Glutamatergic neuron (in vitro differentiated cells): ENCODE measurements at places on chromosomes 1 and 21. TPM values are rescaled to one million over a fixed set of nuclear protein-coding genes. Genes with fewer than 3 reads are reported as not detected.
A peak's percentile ranks its signal among the peaks of the same experiment; 100 is the strongest.

ZNF683 gene
- total RNA-seq = not detected

FMO5 gene
- 0.25 TPM for total RNA-seq

KRTAP24-1 gene
- not detected for total RNA-seq

PRMT2 gene
- total RNA-seq = 124 TPM

- no peak for DNase-seq
Measured at GRCh38 chr1:115288591-115289198, 49.4 kb downstream of the NGF start.

GRCh38 chr1:52553362-52554266 is 722 bp upstream of the TUT4 start:
- DNase-seq = peak; percentile 94

DNA sequence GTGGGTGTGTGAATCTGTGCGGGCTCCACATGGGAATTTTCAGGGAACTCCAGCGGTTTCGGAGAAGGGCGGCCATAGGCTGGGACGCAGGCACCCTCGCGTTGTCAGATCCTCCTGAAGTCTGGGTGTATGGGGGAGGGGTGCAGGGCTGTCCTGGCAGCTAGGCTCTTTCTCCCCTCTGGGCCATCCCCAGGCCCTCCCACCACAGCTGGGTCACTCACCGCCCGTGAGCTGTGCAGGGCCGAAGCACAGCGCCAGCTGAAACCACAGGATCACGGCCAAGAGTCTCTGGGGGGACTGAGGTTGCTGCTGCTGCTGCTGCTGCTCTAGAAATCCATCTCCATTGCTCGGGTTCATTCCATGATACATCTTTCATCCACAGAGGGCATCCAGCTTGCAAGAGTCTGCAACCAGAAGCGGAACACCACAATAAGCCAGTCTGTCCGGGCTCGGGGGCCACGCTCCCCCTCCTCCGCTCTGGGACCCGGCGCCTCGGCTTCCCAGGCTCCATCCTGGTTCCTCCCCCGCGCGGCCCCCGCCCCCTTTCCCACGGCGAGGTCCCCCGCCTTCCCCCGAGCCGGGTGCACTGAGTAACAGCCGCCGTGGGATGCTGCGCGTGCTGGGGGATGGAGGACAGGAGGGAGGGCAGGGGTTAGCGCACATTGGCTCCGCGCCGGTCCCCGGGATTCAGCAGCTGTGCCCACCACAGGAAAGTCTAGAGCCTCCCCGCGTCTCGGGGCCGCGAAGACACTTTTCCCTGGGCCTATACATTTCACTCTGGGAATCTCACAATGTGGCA is 720 bp downstream of the SUSD4 start:
- DNase-seq = peak; percentile 67

DNA sequence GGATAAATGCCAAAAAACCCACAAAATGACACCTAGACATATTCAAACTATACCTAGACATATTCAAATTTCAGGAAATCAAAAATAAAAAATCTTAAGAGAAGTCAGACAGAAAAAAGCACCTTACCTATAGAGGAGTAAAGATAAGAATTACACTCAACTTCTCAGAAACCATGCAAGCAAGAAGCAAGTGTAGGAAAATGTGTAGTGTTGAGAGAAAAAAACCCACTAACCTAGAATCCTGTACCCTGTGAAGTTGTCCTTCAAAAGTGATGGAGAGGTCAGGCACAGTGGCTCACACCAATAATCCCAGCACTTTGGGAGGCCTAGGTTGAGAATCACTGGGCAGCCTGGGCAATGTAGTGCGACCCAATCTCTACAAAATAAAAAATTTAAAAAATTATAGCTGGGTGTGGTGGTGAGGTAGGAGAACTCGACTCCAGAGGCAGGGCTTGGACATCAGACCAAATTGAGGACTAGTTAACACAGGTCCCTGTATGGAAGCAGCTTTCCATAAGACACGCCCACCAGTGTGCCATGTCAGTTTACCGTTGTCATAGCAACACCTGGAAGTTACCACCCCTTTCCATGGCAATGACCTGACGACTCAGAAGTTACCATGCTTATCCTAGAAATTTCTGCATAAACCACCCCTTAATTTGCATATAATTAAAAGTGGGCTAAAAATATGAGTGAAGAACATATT is 20.7 kb downstream of the PDIK1L start:
- DNase-seq = no peak

- DNase-seq = no peak
Measured at GRCh38 chr1:223533708-223534107, 131.8 kb downstream of the CAPN8 start.

DNA sequence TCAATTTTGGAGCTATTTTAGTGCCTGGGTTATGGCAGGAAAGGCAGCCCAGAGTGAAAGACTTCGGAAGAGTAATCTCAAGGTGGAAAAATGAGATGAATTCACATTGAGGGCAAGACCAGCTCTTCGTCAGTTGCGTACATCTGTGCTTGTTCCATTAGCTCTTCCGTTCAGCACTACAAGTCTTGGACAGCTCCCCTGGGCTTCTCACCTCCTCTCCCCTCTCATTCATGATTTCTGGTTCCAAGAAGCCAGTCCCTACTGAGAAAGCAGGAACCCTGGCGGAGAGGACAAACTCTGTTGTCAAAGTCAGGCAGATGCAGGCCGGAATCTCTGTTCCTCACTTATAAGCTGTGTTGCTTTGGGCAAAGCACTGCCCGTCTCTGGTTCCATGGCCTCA is 76.5 kb downstream of the ACTL8 start:
- no peak for DNase-seq

GRCh38 chr1:7650801-7651200 is 120.3 kb upstream of the VAMP3 start:
- DNase-seq = no peak

DNA sequence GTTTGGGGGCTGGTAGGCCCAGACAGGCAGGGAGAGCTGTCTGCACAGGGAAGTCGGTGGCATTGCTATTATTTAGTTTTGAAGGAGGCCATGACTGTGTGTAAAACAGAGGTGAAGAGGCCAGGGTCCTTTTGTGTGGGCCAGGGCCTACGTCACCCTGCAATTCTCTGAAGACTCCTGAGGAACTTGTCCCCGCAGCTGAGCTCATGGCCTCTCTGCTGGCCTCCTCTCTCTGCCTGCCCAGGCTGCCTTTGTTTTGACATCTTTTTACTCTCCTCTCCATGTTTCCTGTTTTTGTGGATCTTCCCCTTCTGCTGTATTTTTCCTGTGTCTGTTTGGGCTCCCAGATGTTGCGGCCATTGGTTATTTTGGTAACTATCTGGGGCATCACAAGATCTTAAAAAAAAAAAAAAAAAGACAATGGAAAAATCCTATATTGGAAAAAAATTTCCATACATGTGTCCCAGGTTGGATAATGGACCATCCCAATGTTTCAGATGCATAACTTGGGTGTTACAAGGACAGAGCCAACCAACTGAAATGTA is 280.7 kb downstream of the RPS6KC1 start:
- DNase-seq = no peak

GRCh38 chr1:177567393-177567792 is 396.6 kb downstream of the BRINP2 start:
- no peak for DNase-seq
